ENCODE measurements at places on chromosomes 11 and 22.

- no peak for DNase-seq
These were observed 92.5 kb downstream of the APIP start for GRCh38 chr11:34823639-34824038.

DNA sequence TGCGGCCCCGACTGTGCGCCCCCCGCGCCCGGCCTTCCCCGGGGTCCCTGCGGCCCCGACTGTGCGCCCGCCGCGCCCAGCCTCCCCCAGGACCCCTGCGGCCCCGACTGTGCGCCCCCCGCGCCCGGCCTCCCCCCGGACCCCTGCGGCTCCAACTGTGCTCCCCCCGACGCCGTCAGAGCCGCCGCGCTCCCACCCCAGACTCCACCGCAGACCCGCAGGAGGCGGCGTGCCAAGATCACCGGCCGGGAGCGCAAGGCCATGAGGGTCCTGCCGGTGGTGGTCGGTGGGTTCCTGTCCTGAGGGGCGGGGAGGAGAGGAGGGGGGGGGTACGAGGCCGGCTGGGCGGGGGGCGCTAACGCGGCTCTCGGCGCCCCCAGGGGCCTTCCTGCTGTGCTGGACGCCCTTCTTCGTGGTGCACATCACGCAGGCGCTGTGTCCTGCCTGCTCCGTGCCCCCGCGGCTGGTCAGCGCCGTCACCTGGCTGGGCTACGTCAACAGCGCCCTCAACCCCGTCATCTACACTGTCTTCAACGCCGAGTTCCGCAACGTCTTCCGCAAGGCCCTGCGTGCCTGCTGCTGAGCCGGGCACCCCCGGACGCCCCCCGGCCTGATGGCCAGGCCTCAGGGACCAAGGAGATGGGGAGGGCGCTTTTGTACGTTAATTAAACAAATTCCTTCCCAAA is 3.1 kb downstream of the DRD4 start:
- no peak for DNase-seq

DNA sequence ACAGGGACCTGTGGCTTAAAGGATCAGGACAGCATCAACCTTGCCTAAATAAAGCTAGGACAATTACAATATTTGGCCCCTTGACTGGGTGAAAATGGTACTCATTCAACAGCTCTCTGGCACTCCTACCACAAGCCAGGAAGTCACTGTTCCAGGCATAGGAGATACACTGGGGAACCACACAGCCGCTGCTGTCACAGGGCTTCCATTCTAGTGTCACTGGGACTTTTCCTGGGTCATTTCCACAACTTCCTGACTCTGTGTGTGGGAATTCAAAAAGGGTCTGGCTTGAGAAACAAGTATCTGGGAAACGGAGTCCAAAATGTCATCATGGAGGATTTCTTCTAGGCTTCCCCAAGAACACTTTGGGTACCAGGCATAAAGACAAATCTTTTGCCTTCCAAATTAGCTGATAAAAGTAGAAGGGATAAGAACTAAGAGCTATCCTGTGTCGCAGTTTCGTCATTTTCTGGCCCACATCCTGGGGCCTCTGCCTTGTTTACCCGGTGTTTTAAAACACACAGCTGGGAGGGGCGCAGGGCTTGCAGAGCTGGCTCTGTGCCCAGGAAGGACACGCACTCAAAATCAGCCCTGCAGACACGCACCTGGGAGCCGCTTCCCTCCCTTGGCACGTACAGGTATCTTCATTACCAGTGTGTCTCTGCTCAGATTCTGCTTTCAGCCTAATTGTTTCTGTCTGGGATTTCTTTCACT is 38.0 kb downstream of the TMEM45B start:
- no peak for DNase-seq

DNA sequence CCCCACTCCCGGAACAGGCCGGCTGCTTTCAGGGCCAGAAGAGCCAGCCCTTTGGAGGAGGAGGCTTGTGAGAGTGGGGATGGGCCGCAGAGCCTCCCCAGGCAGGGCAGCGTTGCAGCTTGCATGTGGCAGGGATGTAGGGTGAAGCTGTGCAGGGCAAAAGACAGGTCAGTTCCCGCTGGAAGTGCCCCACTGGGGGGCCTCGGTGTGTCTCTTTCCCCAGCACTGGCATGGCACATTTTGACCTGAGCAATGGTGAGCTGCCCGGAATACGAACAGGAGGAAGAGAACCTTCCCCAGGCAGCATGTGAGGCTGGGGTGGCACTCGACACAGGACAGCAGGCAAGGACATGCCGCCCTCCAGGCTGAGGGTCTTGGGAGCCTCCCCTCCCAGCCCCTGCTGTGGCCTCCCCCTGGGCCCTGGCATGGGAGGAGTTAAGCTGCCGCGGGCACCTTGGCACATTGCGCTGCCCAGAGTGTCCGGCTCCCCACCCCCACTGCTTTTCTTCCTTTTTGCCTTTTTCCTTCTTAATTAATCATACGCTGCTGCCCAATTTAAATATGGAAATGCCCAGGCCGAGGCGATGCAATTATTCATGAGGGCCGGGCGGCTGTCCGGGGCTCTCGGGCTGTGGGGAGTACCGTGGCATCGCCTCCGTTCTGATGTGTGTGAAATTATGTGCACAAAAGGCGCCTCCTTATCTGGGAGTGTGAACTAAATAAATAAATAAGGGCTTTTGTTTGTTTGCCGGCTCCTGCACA is 76.0 kb upstream of the WNT7B start:
- DNase-seq = no peak

- DNase-seq = no peak
These were observed 76.4 kb upstream of the NNMT start for GRCh38 chr11:114219559-114220349.

DNA sequence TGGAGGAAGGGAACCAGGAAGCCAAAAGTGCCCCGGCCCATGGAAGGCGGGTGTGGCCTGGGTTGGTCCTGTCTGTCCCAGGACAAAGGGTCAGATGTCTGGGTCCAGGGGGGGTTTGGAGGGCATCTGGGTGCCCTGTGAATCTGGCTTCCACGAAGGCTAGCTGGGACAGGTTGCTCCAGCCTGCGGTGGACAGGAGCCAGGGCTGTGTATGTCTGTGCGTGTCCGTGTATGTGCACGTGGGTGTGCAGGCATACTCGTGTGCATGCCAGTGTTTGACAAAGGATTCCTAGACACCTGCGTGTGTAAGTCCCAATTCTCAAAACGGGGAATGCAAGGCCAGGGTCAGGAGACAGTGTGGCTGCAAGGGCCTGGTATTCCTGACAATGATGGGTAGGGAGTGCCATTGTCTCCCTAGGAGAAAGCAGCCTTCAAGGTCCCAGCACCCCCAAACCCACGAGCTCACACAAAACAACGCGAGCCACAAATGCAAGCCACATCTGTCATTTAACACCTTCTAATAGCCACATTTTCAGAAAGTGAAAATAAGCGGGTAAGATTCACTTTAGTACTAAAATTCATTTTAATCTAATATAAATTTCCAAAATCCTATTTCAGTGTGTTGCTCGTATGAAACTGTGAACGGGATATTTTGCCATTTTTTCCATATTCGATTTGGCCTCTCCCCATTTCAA is 78.4 kb upstream of the WNT7B start:
- no peak for DNase-seq

- peak; percentile 57 for DNase-seq
These were observed 20.3 kb upstream of the MRPL17 start for GRCh38 chr11:6703247-6704063.

DNA sequence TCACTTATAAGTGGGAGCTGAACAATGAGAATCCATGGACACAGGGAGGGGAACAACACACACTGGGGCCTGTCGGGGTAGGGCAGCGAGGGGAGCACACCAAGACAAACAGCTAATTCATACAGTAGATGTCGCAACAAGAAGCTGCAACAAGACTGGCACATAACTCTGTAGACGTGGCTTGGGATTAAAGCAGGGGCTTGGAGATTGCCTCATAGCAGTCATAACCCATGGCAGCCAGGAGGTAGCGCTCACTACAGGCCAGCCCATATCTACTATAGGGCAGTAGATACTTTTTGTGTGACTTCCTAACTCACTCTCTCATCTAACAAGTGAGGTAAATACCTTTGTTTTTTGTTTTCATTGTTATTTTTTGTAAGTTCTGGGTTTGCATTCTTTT is 1.7 kb upstream of the OR9G4 start:
- no peak for DNase-seq

GRCh38 chr11:118132385-118133151 is 20.1 kb downstream of the SCN4B start:
- DNase-seq = no peak

DNA sequence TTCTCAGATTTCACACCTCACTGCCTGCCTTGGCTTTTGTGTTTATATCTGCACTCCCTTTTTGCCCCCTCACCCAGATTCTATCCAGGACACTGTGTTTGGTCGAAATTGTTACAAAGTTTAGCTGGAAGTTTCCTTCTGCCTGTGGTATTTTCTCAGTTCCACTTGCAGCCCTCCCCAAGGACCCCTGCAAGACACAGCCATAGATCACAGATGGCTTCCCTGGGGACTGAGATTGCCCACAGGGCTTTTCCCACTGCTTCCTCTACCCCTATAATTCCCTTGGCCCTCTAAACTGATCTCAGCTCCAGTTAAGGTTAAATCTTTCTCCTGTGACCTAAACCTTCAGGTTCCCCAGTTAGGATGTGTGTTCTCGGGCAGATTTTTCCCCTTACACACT is 146.1 kb upstream of the C11orf87 start:
- no peak for DNase-seq

DNA sequence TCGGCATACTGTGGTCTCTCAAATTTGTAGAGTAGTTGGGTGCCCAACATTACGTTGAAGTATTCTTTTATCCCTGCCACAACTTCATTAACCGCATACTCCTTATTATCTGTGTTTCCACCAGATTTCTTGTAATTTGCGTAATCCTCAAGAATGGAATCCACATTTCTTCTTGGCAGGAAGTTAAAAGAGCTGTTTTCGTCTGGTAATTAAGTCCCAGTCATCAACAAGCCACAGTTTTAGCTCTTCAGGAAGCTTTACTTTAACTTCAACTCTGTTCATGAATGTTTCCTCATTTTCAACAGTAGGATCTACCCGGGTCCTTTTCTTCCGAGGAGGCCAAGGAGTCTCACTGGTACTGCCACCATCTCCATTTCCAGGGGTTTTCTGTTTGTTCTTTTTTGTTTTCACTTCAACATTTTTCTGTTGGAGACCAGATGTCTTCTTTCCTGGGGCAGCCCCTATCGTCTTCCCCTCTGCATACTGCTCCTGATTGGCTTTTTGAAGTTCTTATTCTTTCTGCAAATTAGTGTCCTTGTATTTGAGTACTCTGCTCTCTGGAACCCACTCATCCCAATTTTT is 30.3 kb downstream of the PDE3B start:
- DNase-seq = peak; percentile 25

DNA sequence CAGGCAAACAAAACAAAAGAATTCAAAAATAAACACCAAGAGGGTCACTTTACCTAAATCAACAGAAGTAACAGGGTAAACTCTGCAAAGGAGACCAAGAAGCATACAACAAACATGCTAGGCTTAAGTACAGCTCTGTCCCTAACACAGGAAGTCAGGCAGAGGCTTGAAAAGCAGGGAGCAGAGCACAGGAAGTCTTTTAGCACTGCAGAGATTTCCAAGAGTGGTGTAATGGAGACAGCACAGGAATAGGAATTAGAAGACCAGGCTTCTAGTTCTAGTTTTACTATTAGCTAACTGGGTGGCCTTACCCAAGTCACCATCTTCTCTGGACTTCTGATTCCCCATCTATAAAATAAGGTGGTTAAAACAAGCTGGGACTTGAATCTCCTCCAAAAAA is 1.9 kb downstream of the RBFOX2 start:
- peak; percentile 55 for DNase-seq
